ENCODE measurements at places on chromosomes 7 and 10. TPM values are rescaled to one million over a fixed set of nuclear protein-coding genes. Genes with fewer than 3 reads are reported as not detected.

DNA sequence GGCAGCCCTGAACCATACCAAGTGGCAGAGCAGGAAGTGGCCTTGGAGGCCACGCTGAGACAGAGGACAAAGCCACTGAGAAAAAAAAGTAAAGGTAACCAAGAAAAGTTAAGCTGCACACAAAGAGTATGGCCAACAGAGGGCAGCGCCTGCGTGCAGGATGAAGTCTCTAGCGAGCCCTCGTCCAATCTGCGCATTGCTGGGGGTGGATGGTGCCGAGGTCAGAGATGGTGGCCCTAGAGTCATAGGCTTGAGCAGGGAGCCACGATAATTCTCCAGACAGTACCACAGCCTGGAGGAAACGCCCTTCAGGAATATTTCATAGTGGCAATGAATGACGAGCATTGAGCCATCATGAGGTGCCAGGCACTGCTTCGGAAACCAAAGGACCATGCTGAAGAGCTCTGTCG, 9.7 kb downstream of the ATP6V0E2 start:
- DNase-seq: peak; percentile 74

DNA sequence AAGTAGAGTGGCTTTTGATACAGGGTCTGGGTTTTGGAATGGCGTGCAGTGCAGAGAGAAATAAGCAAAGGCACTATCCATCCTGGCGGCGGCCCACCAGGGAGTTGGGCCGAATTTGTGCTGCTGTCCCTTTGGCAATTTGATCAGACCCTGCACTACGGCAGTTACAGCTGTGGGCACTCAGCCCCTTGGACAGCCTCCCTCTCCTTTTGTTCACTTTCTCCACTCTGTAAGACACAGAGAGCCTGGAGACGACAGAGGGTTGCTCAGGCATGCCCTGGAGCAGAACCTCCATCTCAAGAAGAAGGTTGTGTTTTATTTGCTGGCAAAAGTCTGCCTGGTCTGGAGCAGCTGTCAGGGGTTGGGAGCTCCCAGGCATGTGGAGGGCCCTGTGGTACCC, 55.8 kb downstream of the LHPP start:
- DNase-seq: no peak

GRCh38 chr7:116971869-116972268, 18.6 kb downstream of the ST7 start:
- no peak for DNase-seq

Gene FFAR4
- total RNA-seq: 0.25 TPM

GRCh38 chr10:50883629-50884028, 1.8 kb downstream of the A1CF start:
- no peak for DNase-seq

GRCh38 chr7:54543051-54543488, 895 bp downstream of the VSTM2A start:
- DNase-seq: no peak

Gene PON1
- total RNA-seq: 465 TPM

- no peak for DNase-seq
These were observed 173.0 kb upstream of the LANCL2 start for GRCh38 chr7:55191926-55192692.

Gene NEBL
- total RNA-seq: 1.2 TPM

DNA sequence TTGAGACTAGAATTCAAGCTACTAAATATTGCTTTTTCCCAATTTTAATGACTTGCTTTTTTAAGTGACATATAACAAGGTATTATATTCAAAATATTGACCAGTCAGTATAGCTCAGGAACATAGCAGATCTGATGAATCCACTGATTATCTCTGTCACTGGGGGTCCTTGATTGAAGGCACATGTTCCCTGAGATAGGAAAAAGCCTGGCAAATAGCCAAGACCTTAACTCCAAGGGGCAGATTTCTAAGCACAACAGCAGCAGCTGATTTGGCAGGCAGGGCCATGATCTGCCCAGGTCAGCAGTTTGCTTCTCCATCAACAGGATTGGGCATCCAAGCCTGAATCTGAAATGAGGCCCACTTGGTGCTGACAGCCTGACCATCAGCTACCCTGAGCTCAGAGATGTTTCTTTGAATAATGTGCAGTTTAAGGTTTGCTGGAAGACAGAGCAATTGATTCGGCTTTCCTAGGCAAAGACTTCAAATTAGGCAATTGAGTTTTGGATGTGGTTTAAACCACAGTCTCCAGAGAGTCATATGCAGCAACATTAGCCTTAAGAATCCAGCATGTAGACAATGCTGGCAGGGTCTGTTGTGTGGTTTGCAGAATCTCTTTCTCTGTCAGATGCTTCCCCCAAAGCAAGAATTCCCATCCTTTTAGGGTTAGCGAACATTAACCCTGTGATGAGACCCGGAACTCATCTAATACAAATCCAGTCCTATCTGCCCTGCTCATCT, 352.6 kb downstream of the ADRA2A start:
- no peak for DNase-seq

Gene PTPRE
- 1.6 TPM for total RNA-seq

Gene PNLIP
- total RNA-seq: 3.1 TPM

DNA sequence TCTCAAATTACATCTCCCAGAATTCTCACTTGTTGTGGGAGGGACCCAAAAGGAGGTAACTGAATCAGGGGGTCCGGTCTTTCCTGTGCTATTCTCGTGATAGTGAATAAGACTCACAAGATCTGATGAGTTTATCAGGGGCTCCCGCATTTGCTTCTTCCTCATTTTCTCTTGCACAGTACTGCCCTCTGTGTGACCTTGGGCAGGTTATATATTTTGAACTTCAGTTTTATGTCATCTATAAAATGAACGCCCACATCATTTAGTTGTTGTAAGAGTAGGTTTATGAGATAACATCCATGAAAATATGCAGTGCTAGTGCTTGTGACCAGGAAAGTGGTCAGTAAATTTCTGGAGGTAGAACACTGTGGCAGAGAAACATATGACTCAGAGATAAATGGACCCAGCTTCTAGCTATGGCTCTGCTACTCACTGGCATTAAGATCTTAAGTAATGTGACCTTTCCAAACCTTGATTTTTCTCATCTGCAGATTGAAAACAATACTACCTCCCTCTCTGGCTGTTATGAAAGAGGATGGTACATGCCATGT, 44.3 kb downstream of the SCRN1 start:
- DNase-seq: no peak

Gene OR6V1
- not detected for total RNA-seq

- DNase-seq: no peak
These were observed 33.1 kb downstream of the CACNA2D1 start for GRCh38 chr7:82410461-82410860.

DNA sequence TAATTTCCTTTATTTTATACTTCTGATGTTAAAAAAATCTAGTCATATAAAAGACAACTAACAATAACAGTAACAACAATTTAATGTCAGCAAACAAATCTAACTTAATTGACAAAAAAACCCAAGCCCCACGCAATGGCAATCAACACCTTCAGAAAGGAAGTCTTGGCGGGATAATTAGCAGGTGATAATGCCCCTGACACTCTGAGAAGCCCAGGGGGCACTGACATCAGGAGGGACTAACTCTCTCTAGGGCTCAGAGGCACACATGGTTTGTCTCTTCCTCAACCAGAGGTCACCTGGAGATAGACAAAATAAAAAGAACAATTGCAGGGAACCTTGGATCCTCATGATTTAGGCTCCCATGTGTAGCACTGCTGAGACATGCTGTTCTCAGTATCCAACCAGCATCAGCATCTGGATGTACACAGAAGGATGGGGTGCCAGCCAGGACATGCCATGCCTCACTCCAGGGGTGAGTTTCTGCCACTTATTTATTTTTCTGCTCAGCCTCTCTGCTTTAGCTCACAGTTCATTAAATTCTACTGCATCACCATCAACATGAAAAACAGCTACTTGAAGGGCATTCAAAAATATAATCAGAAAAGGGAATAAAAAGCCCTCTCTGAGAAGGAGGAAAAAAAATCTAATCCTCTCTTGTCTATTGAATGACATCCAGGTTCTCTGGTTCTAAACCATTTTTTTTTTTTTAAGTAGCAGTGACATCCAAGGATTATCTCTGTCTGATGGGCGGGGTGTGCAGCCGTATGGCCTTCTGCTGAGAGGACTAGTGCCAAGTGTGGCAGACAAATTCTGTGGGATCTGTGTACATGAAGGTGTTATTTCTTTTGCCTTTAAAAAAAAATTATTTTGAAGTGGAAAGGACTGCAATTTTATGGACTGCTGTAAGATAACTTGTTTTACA, 96.3 kb downstream of the ATXN7L1 start:
- DNase-seq: no peak

DNA sequence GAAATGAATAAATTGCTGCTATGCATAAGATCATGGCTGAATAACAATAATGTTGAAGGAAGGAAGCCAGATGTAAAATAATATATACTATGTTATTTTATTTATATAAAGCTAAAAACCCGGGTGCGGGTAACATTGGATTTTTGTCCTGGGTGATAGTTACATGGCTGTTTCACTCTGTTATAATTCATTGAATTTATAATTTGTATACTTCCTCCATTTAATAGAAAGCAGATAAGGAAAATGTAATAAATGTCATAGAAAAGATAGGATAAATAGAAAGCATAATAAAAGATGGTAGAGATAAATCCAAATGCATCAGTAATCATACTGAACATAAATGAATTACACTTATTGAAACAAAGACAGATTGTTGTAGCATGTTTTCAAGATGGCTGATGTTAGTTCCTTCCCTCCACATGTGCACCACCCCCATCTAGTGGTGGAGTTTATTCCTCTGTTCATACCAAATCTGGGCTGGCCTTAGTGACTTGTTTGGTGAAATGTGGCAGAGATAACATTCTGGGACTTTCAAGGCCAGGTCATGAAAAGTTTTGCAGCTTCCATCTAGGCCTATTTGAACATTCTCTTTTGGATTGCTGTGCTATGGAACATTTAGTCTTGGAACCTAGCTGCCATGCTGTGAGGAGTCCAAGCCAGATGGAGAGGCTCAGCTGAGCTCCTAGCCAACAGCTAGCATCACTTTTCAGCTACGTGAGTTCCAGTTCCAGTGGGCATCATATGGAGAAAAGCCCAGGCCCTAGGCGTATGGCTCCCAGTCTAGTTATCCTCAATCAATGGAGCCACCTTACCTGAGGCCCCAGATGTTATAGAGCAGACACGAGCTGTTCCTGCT, 46.9 kb downstream of the AHCYL2 start:
- DNase-seq: no peak

DNA sequence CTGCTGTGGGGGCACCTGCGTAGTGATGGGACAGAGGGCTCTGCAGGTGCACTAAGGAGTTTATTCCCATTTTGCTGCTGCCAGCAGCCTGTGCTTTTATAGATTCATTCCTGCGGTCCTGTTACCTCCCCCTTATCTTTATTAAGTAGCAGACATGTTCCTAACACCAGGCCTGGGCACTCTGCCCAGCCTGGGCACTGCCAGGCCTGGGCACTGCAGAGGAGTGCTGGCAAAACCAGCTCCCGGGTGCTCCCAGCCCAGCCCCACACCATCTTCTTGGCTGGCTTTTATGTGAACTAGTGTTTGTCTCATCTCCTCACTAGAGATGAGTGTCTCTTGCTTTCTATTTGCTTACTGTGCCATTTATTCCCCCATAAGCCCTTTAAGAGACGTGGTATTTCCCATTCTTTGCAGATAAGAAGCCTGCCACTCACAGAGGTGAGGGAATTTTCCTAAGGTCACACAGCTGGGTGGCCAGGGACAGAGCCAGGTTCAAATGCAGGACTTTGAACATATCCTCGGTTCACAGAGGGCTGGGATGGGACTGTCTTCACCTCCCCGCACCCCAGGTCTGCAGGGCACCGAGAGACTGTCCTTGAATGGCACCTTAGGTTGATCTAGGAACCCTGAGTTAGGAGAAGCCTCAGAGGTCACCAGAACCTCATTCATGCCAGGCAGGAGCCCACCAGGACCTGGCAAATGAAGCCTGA, 14.6 kb upstream of the DRGX start:
- DNase-seq: no peak

GRCh38 chr10:48454302-48455054, 148.0 kb downstream of the MAPK8 start:
- peak; percentile 38 for DNase-seq

Gene CEP55
- 0.08 TPM for total RNA-seq

DNA sequence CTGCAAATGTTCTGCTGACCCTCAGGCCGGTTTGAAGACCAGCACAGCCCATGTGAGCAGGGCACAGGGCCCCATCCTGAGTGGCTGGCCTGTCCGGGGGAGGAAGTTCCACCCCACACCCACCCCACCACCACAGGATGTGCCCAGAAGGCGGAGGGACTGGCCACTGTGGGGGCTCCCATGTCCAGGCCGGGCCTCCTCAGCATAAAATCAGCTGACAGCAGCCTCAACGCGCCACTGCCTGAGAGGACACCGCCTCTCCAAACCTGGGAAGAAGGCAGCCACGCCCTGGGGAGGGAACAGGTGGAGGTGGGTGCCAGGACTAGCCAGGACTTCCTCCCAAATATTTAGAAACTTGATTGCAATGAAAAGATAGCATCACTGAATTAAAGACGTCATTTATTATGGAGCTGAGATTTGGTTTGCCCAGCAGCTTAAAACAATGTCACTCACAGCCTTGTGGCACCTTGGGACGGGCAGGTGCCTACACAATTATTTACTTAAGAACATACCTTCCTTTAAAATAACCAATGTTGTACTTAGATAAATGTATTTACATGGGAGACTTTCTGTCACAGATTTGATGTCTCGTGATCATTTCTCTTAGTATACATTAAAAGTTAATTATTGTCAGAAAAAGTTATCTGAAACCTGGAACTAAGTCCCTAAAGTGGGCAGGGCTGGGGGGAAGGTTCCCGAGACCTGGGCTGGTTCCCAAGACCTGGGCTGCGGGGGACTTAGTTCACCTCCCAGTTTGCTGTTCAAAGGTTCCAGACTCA, 27.3 kb upstream of the FAM20C start:
- DNase-seq: no peak

Gene KCNIP2
- 1.4 TPM for total RNA-seq

DNA sequence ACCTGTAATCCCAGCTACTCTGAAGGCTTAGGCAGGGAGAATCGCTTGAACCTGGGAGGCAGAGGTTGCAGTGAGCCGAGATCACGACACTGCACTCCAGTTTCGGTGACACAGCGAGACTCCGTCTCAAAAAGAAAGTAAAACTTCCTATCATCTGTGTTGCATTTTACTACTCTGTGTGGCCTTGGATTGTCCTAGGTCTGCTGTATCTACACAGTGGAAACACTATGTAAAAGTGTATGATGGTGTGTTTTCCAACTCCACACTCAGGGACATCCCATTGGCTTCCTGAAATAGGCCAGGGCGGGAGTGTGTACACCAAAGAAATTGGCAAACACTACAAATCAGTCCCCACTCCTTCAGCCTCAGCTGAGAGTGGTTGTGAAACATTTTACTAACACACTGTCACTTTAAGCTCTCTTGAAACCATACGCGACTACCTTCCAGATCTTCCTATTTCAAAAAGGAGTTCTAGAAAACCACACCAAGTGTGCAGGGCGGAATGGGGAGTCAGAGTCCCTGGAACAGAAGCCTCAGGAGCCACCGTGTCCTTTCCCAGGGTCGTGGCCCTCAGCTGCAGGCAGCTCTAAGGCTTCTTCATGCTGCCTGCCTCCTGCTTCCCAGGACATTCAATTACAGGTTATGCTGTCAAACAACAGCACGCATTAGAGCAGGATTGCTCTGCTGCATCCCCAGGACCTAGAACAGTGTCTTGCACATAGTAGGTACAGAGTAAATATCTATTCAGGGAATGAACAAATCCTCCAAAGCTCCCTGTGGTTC, 275.4 kb downstream of the PARD3 start:
- peak; percentile 55 for DNase-seq

Data from left lobe of liver (tissue), 2 donors.